Stomach (tissue), 19 donors: ENCODE measurements at places on chromosomes 4 and X.

- no peak for DNase-seq
These were observed 37.6 kb upstream of the UGT2B17 start for GRCh38 chr4:68613752-68614151.

- no peak for DNase-seq
These were observed 230.8 kb downstream of the INPP4B start for GRCh38 chr4:142615324-142615665.

- no peak for DNase-seq
These were observed 176.7 kb downstream of the NPFFR2 start for GRCh38 chr4:72208421-72209075.

DNA sequence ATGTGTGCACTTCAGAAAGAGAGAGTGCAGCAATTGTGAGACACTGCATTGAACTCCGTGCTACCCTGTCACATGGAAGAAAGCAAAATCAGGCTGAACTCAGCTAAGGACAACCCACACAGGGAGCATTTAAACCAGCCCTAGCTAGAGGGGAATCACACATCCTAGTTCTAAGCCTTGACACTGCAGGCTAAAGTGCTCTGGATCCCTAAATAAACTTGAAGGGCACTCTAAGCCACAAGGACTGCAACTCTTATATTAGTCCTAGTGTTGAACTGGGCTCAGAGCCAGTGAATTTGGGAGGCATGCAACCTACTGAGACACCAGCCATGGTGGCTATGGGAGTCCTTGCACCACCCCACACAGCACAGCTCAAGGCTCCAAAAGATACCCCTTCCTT is 311.9 kb downstream of the OPHN1 start:
- DNase-seq, result no peak

DNA sequence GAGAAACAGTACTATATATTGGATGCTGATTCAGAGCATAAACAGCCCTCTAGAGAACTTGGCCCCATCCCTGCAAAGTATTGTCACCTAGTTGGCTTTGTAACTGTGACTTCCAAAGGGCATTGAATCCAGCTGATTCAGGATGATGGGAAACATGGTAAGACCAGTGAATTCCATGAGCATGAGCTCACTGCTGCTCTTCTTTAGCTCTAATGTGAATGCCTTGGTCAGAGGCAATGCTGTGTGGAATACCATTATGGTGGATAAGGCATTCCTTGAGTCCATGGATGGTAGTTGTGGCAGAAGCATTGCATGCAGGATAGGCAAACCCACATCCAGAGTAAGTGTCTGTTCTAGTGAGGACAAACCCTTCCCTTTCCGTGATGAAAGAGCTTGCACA is 365.6 kb upstream of the EDA2R start:
- DNase-seq, result no peak

DNA sequence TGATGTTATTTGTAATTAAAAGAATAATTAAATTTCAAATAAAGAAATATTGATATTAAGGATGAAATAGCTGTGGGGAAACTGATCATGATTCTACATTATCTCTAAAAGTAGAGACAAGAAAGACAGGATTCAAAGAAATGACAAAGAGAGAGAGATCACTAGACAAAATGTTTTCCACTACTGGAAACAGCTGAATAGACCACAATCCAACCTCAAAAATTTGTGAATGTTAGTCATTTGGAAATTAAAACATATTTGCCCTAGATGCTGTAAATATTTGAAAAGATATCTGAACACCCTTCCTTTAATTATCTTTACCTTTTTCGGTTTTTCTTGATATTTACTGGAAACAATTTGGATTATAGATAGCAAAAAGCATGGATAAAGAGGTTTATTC is 414.9 kb downstream of the CENPC start:
- no peak for DNase-seq

DNA sequence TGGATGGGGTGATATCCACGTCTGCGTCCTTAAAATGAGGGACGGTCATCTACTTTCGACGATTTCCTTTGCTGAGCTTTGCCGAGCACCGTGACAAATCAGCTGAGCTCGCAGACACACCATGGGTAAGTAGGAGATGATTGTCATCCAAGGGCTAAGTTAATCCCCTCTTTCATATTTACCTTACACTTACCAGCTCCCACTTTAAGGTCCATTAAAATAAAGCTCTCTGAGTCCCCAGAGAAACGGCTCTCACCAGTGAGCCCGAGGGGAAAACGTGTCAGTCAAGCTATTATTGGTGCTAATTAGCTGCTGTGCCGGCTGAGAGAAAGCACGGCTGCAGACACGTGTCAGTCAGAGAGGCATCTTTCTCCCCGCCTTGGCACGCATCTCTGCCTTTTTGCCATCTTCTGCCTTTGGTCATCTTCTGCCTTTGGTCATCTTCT is 72.2 kb downstream of the CRLF2 start:
- DNase-seq, result no peak

- peak; percentile 20 for DNase-seq
These were observed 9.2 kb downstream of the IRAK1 start for GRCh38 chrX:154010330-154011087.

GRCh38 chrX:84108584-84108983 is 79.4 kb downstream of the RPS6KA6 start:
- DNase-seq, result no peak

GRCh38 chr4:173748353-173748752 is 218.3 kb upstream of the HAND2 start:
- DNase-seq, result no peak

GRCh38 chrX:3230496-3230895 is 116.0 kb downstream of the MXRA5 start:
- DNase-seq, result no peak

- no peak for DNase-seq
These were observed 73.2 kb downstream of the FBXW7 start for GRCh38 chr4:152462695-152463094.

GRCh38 chr4:88219099-88219498 is 60.7 kb upstream of the ABCG2 start:
- no peak for DNase-seq
